ENCODE measurements at places on chromosomes 2 and 18.

DNA sequence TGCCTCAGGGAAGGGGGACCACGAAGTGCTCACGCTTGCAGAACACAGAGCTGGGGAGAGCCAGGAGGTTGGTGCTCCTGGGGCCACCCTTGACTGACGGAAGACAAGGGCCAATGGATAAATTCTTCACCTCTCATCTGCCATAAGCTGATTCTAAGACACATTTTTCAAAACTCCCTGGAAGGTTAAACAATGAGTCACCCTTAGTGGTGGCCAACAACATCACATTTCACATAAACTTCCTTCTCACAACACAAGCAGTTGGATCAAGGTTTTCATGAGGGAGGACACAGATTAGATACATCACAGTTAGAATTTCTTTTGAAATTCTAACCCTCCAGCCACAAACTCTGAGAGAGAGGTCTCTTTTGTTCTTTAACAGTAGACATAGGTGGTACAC is 713.6 kb upstream of the POU3F3 start:
- DNase-seq, result no peak

- DNase-seq, result no peak
These were observed 805 bp upstream of the TNFRSF11A start for GRCh38 chr18:62324181-62324828.

GRCh38 chr2:7722212-7722910 is 805.1 kb downstream of the RNF144A start:
- DNase-seq, result no peak

DNA sequence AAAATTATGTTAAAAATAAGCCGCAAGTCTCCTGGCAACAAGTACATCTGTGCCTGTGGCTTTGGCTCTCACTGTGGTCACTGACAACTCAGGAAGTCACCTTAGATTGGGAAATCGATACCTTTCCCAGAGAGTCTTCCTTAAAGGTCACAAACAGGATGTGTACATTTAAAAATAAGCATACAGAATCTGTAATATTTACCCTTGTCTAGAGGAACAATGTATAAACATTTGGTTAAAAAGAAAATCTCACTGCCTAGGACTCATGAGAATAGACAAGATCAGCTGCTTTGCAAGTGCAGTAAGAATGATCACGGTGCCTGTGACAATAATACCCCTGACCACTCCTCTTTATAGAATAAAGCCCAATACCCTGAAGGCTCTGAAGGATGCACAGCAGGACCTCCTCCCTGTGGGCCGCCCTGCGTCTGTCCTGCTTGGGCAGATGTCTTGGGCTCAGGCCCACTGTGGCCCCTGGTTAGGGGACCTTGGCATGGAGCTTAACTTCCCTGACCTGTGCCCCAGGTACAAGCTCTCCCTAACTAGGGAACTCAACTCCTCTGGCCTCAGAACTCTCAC is 98.0 kb upstream of the MGAT4A start:
- no peak for DNase-seq

- DNase-seq, result no peak
These were observed 31.3 kb downstream of the GALNT3 start for GRCh38 chr2:165762723-165763122.

DNA sequence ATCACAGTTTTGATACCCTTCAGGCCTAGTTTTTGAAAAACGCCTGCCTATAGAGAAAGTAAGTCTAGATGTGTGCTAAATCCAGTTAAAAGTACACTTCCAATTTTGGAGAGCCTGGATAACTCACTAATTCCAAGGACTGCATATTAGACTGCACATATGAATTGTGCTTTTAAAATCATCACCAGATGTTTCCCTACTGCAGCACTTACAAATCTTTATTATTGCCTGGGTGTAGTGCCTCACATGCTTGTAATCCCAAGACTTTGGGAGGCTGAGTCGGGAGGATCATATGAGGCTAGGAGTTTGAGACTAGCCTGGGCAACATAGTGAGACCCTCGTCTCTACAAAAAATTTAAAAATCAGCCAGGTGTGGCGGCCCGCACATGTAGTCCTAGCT is 35.9 kb upstream of the HTR2B start:
- no peak for DNase-seq

GRCh38 chr2:234864506-234864905 is 87.3 kb upstream of the SH3BP4 start:
- DNase-seq, result no peak

DNA sequence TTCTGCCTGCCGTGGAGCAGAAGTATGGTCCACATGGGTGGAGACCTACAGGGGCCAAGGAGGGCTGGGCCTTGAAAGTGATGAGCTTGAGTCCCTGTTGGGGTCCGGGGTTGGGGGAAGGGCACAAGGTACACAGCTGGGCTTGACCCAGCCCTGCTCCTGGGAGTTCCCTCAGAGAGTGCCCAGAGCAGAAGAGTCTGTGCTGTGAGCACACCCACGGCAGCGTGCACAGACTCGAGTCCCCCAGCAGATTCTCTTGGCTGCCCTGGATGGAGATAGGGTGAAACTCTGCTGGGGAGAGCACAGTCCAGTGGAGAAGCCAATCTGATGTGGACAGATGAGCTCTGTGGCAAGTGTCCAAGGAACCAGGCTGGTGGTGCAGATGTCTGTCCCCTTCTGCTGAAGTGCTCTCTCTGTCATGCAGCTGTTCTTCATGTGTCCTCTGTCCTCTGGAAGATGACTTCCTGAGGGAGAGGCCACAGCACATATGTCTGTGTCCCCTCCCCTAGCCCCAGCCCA is 27.5 kb downstream of the INPP4A start:
- no peak for DNase-seq

- no peak for DNase-seq
These were observed 4.9 kb downstream of the DARS1 start for GRCh38 chr2:135980434-135981079.

DNA sequence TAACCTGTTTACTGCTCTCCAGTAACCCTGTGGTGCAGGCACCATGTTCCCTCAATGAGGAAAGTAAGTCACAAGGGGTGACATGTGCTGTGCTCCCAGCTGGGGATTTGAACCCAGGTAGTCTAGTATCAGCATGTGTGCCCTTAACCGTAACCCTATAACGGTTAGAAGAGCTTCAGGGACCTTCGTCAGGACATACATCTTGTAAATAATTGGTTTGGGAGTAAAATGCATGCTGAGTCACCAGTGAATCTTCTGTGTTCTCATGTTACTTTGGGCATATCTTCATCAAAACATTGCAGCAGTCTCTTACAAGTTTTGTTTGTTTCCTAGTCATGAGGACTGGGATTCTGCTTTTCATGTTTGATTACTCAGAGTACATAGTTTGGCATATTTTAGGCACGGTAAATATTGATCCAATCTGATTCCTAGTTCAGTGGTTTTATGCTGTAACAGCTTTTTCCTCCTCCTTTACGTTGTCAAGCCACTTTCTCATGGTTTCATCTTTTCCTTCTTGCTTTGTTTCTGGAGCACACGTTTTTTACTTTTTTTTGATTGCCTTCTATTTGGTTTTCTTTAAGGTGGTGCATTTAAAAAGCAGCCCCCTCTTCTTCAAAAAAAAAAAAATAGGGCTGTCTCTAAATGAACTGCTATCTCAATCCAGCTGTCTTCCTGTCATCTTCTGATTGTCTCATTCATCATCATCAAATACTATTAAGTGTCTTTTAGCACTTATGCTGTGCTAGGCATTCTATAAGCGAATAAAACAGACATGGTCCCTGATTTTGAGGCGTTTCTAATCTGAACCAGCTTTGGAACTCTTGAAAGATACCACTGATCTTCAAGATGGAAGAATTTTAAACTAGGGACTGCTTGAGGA is 50.4 kb downstream of the CLIP4 start:
- DNase-seq, result no peak

DNA sequence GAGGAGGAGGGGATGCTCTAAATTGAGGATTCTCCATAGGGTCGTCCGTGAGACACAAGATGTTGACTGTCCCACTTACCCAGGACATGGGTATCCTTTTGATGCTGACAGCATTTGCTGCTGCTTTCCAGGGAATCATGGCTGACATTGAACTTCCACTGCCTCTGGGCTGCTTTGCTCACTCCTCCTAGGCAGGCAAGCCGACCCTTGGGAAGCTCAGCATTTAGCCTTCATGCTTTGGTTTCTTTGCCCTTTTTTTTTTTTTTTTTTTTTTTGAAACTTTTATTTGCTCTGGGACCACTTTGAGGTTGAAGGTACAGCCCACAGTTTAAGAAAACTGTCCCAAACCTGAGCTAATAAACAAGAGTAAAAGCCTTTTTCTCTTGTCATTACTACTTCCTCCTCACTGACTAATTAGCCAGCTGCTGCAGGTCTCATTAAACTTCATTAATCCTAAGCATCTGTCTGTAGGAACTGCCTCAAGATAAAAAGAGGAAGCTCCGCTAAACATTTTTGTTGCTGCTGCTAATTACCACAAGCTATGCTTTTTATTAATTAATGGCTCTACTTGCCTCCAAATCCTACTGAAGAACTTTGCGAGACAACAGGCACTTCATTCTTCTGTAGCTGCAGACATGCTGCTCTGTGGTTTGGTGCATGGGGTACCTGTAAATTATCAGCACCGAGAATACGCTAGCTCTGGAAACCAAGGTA is 125.4 kb downstream of the SPTBN1 start:
- DNase-seq, result no peak

DNA sequence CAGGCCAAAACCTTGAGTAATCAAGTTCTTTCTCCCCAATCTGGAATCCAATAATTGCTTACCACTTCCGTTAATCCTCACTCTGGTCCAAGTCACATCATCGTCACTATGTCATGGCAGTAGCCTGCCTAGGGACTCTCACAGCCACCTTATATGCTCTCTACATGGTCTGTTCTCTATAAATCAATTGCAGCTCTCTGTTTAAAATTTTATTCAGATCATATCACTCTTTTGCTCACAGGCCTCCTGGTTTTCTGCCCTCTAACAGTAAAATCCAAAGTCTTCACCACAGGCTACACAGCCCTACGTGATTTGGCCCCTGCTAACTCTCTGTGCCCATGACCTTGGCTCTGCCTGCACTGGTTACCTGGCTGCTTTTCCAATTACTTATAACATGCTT is 188.7 kb downstream of the STK39 start:
- DNase-seq, result no peak

GRCh38 chr2:86468162-86469033 is 27.2 kb downstream of the KDM3A start:
- no peak for DNase-seq

DNA sequence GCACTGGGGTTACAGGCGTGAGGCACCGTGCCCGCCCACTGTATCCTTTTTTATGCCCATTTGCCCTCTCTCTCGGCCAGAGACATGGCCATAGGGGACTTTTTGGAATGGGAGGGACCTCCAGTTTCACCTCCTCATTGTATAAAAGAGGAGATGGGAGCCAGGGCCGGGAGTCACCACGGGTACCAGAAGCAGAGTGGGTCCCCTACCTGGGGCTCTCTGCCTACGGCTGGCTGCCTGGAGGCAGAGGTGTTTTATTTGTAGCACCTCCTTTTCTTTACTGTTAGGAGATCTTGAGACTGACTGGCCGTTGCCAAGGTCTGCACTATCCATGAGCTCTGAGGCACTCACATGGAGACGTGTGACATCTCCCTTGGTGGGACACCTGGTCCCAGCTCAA is 162.8 kb downstream of the LDLRAD4 start:
- DNase-seq, result no peak
